Panc1 (cell line): ENCODE measurements at places on chromosomes 3 and 15. TPM values are rescaled to one million over a fixed set of nuclear protein-coding genes. Genes with fewer than 3 reads are reported as not detected.

PPM1L gene
- 23.8 TPM for total RNA-seq

CAPN3 gene
- total RNA-seq, result 0.31 TPM

ATP10A gene
- total RNA-seq, result 0.31 TPM

ADAMTS17 gene
- total RNA-seq, result 1.6 TPM

CLRN1 gene
- not detected for total RNA-seq

NDN gene
- total RNA-seq, result not detected

UCN2 gene
- total RNA-seq, result 1.8 TPM

HTR3C gene
- total RNA-seq, result not detected

STAC gene
- total RNA-seq, result 18.8 TPM

ALDH1A3 gene
- total RNA-seq, result 143 TPM

GOLGA6D gene
- total RNA-seq, result not detected

TTC23 gene
- 21.7 TPM for total RNA-seq
